ENCODE measurements at places on chromosomes 7 and 10. TPM values are rescaled to one million over a fixed set of nuclear protein-coding genes. Genes with fewer than 3 reads are reported as not detected.

SERPINE1 gene
- total RNA-seq = 73.4 TPM

FAM25C gene
- not detected for total RNA-seq

ZNF117 gene
- total RNA-seq = 0.94 TPM

CYP2C19 gene
- not detected for total RNA-seq

IRF5 gene
- total RNA-seq = 2.4 TPM
